ENCODE measurements at places on chromosomes 3 and 15. TPM values are rescaled to one million over a fixed set of nuclear protein-coding genes. Genes with fewer than 3 reads are reported as not detected.

DNA sequence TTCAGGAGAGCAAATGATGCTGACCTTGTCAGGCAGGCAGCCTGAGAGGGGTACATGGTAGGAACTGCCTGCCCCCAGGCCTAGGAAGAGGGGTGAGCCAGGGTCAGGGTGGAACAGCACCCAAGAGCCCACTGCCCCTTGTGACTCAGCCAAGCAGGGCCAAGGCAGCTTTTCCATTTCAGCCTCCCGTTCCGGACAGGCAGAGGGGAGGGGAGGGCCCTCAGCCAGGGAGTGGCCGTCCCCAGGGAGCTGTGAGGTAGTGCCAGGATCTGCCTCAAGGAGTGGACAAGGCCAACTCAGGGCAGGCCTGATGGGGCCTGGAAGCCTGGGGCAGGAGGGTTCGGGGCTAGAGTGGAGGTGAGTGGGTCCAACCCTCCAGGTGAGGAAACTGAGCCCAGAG lies 5.1 kb upstream of the ANKRD63 start:
- no peak for DNase-seq

- peak; percentile 65 for DNase-seq
These were observed 34.2 kb upstream of the SLC24A5 start for GRCh38 chr15:48086576-48086975.

- DNase-seq, result no peak
These were observed 37.9 kb upstream of the CTSH start for GRCh38 chr15:78982736-78983135.

DNA sequence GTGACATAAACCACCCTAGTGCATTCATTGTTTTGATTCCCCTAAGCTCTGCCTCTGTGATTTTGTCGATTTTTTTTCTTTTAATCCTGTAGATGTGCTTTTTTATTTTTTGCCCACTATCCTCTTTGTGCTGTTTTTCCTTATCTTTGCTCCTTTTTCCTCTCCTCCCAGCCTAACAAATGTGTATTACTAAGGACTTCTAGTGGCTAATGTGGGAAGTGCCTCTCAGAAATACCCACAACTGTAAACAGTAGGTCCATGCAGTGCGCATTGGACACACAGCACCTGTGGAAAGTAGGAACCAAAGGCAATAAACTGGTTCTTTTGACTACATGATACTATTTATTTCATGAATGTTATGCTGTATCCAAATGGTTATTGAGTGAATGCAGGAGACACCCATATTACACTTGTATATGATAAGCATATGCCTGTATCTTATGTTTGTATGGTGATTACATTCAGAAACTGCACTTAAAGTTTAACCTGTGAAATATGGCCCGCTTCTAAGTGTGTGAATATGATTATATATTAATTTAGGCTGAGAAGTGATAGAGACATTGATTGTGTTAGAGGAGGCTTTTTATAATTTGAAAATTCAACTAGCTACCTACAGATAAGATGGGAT lies 147.8 kb downstream of the PLCL2 start:
- peak; percentile 32 for DNase-seq

GRCh38 chr3:188076176-188076575 lies 77.8 kb upstream of the LPP start:
- no peak for DNase-seq

DNA sequence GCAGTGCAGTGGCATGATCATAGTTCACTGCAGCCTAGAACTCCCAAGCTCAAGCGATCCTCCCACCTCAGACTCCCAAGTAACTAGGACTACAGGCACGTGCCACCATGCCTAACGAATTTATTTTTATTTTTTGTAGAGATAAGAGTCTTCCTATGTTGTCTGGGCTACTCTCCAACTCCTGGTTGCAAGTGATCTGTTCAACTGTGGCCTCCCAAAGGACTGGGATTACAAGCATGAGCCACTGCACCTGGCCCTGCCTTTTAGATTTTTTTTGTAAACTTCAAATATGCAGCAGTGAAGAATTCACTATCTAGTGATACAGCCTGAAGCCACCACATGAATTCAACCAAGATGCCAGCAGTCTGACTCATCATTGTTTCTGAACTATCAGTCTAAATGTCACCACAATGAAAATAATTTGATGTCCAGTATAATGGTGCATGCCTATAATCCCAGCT lies 32.7 kb downstream of the UBXN7 start:
- peak; percentile 58 for DNase-seq

BFSP2 gene
- total RNA-seq, result not detected

UBE2E2 gene
- 177 TPM for total RNA-seq

LSMEM2 gene
- 17.1 TPM for total RNA-seq
